ENCODE measurements at places on chromosomes 4 and X.

DNA sequence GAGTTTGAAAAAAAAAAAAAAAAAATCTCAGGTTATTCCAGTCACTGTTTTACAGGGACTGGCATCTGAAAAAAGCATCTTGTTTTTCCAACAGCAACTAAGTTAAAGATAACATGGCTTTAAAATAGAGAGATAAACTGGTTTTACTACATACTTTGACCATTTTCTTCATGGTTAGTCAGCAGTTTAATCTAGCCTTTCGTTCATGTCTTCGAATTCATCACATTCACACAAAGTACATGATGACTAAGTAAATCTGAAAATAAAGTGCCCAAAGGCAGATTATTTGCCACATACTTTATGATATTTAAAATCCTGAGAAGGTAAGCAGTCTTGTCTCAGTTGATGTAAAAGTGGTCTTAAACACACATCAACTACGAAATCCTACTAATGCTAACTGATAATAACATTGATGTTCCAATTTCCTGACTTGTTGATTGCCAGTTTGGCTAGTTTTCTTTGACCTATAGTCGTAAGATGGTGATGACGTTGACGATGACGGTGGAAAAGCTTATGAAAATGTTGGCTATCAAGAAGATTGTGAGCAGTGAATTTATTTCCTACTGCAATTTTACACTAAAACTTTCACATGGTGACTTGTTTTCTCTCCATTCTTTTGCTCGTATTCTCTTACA lies 540.5 kb upstream of the BOD1L1 start:
- no peak for DNase-seq

GRCh38 chr4:8740666-8741395 lies 130.8 kb downstream of the HMX1 start:
- DNase-seq, result no peak

DNA sequence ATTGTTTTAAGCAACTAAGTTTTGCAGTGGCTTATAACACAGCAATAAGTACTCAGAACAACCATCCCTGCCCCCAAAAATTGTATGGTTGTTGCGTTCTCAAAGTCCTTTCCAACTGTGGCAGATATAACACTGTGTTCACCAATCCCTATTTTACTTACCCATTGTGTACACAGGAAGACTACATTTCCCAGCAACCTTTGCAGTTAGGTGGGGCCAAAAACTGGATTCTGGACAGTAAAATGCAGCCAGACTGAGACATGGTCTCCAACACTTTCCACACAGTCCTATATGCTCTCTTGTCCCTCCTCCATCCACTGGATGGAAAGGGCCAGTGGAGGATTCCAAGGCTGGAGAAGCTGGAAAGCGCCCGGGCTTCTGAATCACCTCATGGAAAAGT lies 523.6 kb downstream of the BCOR start:
- no peak for DNase-seq

DNA sequence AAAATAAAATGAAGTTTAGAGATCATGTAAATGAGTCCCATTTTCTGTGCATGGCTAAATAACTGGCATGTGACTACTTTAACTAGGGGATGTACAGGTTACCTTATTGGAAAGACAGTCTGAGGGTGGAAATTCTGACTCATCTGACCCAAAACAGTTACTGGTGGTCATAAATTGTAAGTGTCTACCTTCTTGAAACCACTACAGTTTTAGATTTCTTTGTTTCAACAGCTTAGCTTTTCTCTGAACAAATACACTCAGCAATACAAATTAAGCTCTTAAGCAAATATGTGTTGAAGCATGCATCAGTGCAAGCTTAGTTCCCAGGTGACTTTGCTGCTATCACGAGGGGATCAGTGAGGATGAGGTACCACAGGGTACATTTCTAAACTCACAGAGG lies 60.7 kb upstream of the PGM2 start:
- no peak for DNase-seq

GRCh38 chr4:186952709-186953108 lies 229.1 kb upstream of the FAT1 start:
- DNase-seq, result no peak

- DNase-seq, result no peak
Observed at GRCh38 chr4:99945718-99946355, 581 bp downstream of the DNAJB14 start.

DNA sequence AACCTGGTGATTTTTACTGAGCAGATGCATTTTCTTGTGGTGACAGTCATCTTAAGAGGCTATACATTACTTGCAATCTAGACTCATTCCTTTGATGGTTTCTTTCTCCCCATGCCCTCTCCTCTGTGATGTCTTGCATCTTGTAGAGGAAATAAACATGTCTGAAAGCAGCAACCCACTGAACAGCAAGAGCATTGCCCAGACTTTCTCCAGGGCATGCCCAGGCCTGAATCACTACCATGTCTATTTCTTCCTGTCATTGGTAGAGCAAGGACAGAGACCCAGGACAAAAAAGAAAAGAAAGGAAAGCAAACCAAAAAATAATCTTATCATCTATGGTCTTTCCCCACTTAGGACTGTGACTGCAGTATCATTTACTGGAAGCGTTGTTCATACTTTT lies 326.1 kb downstream of the HNRNPD start:
- DNase-seq, result no peak

Measured in stimulated activated CD8-positive, alpha-beta memory T cell treated with anti-CD3 and anti-CD28 coated beads, Interleukin-7, amount 100 ng/mL, for 1 hour (primary cell).